ENCODE measurements at places on chromosomes 12 and 14.

- no peak for DNase-seq
Measured at GRCh38 chr12:121806009-121806545, 2.3 kb downstream of the SETD1B start.

- no peak for DNase-seq
Measured at GRCh38 chr12:27505109-27505508, 18.9 kb upstream of the PPFIBP1 start.

GRCh38 chr14:61726778-61727658 is 31.7 kb downstream of the HIF1A start:
- no peak for DNase-seq

DNA sequence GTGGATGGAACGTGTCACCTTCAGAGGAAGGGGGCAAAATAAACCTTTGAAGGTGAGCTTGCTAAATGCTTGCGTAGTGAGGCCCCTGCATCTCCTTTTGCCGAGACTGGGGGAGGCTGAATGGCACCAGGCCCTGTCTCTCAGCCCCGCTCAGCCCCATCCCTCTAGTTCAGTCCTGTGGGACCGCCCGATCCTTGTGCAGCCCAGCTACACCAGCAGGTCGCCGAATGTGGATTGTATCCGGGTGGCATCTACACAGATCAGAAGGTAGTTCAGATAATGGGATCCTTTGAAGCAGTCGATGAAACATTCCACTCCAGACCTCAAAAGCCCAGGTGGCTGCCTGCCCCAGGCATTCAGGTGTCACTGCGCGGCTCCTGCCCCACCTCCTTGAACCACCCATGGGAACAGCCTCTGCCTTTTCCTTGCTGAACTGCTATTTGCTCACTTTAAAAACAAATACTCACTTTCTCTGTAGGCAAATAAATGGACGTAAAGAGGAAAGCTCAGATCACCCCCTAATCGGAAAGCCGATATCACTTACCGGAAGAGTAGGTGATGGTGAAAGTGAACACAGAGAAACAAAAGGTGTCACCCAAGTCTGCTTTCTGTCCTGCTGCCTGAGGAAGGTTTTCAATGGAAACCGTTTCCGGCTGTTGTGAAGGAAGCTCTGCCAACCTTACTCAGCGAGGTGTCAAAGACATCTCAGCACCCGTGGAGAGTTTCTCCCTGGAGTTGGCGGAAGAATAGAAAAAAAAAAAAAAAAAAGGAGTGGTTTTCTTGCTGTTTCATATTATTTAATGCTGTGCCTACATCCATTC is 100.3 kb upstream of the NCOR2 start:
- no peak for DNase-seq

DNA sequence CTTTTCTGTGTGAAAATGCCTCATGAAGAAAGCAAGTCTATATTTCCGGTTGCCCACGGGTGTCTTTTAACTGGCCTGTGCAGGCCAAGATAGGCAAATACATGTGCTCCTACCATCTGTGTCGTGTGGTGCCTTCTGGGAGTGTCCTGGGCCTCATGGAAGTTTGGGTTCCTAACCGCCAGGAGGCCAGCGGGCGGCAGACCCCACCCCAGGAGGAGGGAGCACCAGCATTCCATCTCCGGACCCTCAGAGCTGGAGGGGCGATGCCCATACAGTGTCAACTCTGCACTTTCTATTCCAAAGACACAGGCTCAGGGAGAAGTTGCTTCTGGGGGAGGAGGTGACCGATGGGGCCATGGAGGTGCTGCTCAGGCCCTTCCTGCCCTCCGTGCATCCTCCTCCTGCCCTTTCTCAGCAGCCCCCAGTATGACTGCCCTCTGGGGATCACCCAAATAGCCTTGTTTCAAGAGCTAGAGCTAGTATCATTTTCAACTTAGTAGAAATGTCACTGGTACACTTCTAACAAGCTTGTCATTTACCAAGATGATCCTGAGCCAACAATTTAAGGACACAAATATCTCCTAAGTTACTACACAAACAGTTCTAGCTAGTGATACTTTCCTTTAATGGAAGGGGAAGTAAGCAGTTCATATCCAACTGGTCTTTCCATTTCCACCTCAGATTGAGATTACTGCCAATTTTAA is 17.8 kb downstream of the CCDC92 start:
- DNase-seq, result no peak

- no peak for DNase-seq
Measured at GRCh38 chr12:38152816-38153736, 163.5 kb upstream of the ALG10B start.

- no peak for DNase-seq
Measured at GRCh38 chr12:75699728-75700496, 188.5 kb upstream of the KRR1 start.

- no peak for DNase-seq
Measured at GRCh38 chr12:107277855-107278254, 184.5 kb upstream of the CRY1 start.

DNA sequence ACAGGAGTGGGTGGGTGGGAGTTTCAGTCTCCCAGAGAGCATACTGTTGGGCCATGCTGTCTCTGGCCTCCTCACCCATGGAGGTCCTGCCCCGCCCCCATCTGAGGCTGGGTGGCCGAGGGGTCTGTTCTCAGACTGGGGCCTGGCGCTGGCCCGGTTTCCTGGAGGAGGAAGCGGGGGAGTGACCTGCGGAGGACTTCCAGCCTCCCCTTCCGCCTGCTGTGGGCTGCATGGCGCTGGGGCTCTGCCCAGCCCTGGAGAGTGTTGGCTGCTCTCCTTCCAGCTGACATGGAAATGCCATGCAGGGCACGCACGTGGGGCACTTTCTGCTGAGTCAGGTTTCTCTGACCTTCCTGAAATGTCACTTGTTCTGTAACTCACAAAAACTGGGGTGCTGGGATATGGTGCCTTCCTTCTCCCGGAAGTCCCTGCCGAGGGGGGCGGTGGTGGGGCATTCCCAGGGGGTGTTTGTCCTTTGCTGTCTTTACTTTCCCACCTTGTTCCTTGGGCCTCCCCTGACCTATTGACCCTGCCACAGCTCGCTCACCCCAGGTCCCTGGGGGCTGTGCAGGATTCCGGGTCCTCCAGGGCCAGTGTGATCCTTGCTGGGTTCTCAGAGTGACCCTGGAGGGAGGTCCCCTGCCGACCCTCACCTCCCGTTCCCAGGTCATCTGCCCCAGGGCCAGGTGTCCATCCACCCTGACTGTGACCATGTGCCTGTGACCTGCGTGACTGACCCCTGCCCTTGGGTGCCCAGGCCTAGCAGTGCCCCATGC is 23.6 kb downstream of the PACS2 start:
- DNase-seq, result no peak

DNA sequence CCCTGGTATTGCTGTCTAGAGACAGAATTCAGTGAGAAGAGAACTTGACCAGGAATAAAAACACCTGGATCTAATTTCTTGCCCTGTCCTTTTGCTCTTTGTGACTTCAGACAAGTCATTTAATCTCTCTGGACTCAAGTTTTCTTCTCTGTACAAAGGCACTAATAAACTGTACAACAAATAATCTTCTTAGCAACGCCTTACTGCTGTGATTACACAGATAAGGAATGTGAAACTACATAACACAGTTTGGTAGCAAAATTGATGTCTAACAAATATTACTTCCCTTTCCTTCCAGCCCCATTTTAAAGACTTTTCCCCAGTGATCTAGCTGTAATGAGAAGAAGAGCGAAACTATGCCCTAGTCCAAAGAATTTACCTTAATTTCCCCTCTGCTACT is 69.3 kb downstream of the BCAT1 start:
- no peak for DNase-seq

DNA sequence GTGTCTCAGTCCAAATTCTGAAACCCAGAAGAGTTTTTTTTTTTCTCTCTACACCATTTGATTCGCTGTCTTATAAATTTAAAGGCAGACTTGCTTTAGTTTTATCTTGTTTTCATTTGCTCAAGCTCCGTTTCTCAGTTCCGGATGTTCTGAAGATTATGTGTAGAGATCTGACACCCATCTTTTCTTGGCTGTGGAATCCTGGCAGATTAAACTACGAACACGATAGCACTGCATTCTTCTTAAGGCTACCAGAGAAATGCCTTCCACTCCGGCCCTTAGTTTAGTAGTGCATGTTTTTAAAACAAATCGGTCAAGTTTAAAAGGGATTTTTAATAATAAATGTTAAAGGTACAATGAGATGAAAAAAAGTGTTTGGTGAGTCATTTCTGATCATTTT is 106.4 kb downstream of the LMO3 start:
- no peak for DNase-seq

- DNase-seq, result no peak
Measured at GRCh38 chr14:56273951-56274350, 155.7 kb downstream of the PELI2 start.

- DNase-seq, result no peak
Measured at GRCh38 chr12:45121224-45121623, 70.3 kb upstream of the DBX2 start.

- DNase-seq, result no peak
Measured at GRCh38 chr12:91432755-91433154, 250.1 kb upstream of the DCN start.

DNA sequence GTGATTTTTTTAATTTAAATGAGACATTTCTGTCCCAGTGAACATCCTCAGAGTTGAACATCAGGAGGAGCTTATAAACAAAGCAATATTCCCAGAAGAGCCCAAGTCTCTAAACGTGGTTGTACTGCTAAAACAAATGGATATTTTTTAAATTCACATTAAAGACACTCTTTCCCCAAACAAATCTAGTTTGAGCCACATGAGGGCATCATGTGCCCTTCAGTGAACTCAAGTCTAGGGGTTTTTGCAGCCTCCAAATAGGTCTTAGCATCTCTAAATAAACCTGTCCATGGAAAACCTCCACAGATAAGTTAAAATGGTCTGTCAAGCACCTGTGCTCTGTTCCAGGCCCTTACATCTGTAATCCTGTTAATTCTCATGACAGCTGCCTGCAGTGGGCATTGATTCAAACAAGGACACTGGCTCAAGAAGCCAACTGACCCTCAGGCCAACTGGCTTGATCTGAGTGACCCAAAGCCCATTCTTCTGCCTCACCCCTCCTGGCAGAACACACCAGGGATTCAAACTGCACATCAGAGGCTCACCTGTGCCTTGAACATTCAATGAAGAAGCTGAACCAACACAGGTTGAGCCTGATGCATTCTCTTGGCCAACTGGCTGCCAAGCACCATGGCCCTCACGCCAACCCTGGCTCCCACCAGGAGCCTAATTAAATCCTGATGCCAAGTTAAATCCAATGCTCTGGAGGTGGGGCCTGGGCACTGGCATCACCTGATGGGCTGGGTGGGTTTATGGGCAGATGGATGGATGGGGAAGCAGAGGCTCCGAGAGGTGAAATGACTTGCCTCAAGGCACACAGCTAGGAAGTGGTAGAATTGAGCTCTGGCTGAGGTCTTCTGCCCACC is 8.6 kb downstream of the ISCU start:
- no peak for DNase-seq

DNA sequence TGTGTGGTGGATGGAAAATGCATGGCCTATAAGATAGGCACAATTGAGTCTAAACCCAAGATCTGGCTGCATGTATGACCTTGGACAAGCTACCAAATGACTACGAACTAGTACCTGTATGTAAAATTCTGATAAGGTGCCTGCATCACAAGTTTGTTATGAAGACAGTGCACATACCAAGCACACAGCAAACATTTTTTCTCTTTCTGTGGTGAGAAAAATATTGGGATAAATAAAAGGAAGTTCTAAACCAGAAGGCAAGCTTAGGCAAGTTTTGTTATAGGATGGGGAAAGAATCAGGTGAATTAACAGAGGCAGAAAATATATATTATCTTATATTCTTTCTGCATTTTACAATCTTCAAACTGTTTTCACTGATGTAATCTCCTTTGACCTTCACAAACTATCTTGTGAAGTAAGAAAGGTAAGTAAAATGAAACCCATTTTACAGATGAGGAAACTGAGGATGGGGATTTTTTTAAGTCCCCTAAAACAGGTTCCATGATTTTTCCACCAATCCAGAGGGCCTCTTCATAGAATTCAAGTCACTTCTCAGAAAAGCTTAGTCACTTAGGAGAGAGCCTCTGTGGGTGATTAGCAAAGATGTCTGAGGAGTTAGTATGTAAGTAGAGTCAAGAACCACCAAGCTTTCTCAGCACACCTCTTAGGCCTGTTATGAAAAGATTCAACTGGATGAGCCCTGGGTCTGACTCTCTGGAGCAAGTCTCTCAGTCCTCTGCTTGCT is 132.0 kb upstream of the RAP1B start:
- no peak for DNase-seq

- no peak for DNase-seq
Measured at GRCh38 chr12:83864054-83864453, 1048.5 kb downstream of the SLC6A15 start.

GRCh38 chr12:48691826-48692487 is 9.9 kb upstream of the KANSL2 start:
- DNase-seq, result no peak

- no peak for DNase-seq
Measured at GRCh38 chr12:2751686-2752085, 43.1 kb upstream of the FKBP4 start.

- DNase-seq, result no peak
Measured at GRCh38 chr12:2074792-2075191, 22.0 kb downstream of the CACNA1C start.

- no peak for DNase-seq
Measured at GRCh38 chr12:102480406-102480805, at the start of gene IGF1. TSS of gene IGF1 (minus strand) at chr12:102480563. CDS start at chr12:102480381, 182 bp downstream.

GRCh38 chr14:77872983-77873382 is 73.1 kb downstream of the ADCK1 start:
- no peak for DNase-seq

- DNase-seq, result no peak
Measured at GRCh38 chr14:56630707-56631106, 51.1 kb downstream of the TMEM260 start.

DNA sequence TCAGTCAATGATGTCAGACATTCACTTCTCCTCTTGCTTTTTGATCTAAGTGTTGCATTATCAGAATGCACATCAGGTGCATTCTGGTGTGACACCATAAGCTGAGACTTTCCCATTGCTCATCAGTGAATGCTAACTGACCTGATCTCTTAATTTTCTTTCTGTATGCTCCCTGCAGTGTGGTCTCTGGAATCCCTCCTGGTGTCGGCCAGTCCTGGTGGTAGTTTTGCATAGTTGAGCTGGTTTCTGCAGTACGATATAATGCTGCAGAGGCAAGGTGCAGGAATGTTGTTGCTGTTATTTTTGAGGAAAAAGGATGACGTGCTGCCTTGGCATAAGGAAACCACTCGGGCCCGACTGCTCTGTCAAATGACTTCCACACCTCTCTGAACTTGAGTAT is 11.0 kb upstream of the SRP54 start:
- no peak for DNase-seq

DNA sequence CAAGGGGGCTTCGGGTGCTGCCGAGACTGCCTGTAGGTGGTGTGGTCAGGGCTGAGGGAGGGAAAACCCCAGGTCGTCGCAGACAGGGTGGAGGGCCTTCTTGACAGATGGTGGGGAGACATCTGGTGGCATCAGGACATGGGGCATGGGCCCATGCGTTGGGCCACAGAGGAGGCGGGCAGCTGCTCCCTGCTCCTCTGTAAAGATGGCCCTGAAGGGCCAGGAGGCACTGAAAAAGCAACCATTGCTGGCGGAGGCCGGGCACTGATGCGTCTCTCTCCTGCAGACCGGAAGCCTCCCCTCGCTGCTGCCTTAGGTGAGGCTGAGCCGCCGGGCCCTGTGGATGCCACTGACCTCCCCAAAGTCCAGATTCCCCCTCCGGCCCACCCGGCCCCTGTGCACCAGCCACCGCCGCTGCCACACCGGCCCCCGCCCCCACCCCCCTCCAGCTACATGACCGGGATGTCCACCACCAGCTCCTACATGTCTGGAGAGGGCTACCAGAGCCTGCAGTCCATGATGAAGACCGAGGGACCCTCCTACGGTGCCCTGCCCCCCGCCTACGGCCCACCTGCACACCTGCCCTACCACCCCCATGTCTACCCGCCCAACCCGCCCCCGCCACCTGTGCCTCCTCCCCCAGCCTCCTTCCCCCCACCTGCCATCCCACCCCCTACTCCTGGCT is 28.8 kb downstream of the CCNK start:
- DNase-seq, result no peak

GRCh38 chr12:1812650-1813302 is 7.6 kb upstream of the LRTM2 start:
- DNase-seq, result no peak

Measured in stimulated activated CD4-positive, alpha-beta T cell treated with anti-CD3 and anti-CD28 coated beads, Interleukin-12 subunit alpha, Interleukin-12 subunit beta, amount 100 ng/mL, for 48 hours (primary cell).